ENCODE measurements at places on chromosomes 6 and 20.

DNA sequence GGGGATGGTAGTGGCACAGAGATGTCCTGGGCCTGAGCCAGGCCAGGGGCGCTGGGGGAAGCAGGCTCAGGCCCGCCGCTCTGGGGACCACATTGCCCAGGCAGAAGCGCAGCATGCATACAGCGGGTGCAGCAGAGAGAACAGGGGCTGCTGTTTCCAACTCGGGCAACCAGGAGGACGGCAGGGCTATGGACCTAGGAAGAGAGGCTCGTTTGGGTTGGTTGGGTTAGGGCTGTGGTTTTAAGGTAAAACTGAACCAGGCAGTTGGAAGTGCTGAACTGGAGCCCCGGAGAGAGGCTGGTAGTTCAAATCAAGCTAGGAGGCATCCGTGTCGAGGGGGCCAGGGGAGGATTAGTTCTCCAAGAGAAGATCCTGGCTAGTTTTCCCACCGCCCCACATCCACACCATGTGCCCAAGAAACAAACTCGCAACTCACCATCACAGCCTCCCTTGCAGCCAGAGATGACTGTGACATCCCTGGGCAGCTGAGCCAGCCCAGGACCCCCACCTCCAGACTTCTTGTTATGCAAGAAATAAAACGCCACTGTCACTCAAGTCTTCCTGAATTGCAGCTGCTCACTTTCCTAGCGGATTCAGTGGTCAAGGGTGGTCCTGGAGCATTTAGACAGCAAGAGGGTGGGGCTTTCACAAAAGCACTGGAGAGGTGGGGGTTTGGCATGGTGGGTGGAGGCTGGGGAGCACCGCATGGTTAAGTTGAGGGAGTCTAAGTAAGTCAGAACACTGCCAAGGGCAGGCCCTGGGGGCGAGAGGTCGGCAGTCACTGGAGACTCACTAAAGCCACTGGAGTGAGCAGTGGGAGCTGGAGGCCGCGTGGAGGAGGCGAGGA lies 161.2 kb downstream of the GRM4 start:
- DNase-seq = no peak

DNA sequence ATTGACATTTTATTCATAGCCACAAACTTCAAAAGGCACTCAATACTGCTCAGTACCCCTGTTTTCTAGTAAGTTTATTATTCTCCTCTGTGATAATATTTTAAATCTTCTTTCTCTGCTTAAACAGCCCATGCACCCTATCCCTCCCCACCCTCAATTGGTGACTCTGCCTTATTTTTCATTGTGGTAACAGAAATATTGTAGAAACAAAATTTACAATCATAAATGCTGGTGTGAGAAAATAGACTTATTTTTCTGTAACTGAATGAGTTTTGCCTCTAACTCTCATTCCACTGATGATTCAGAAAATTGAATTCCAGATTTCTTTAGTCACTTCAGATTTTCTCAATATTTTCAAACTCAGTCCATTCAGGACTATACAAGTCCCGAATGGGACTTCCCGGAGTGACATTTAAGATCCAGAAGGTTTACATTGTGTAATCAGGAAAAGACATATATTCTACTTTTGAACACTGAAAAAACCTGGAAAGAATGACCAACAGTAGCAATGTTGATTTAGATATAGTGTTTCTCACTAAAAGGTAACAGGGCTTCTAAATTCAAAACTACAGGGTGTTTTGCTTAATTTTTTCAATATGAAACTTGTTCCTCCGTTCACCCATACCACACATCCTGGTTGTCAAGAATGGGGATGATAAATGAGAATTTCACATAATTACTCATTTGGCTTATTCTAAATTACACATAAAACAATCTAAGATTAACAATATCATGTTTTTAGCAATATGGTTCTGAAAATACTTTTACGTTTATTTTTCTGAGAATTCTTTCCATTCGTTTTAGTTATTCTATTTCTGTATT lies 34.8 kb upstream of the UST start:
- DNase-seq = no peak

DNA sequence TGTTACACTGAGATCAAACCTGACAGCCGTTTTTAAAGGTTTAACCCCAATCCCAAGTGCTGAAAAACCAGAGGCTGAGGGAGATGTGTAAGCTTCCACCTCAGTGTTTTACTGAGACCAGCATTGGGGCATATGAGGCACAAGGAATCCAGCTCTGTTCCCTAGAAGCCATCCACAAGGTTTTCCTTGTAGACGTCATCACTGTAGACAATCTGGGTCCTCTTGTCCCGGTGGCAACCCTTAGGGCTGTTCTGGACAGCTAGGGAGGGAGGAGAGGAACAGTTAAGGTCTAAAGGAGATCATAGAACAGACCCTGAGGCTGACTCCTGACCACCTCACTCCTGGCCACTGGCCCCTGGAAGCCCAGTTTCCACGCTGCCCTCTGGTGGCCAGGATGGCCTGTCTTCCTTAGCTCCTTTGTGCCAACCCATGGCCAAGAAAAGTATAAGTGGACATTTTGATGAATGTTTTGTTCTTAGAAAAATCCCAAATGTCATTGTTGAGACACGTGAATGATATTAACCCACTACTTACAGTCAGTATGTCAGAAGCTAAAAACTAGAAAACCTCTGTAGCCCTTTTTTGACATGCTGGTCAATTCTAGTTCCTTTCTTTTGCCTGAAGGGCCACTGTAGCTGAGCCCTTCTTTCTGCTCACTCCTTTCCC lies 6.4 kb downstream of the CFB start:
- no peak for DNase-seq

DNA sequence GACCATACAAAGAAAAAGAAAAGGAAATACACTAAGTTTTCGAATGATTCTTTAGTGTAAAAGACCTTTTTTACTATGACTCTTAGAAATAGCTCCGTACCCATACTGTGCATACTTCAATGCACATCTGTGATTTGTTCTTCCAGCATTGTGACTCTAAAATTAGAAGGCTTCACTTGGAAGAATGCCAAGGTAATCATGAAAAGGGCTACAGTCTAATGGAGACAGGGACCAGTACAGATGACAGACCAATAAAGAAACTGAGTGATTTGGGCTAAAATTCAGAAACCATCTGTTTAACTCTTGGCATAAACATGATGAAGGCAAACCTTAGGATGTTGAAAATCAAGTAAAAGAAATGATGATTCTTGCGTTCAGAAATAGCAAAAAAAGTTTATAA lies 46.3 kb downstream of the CYP39A1 start:
- no peak for DNase-seq

DNA sequence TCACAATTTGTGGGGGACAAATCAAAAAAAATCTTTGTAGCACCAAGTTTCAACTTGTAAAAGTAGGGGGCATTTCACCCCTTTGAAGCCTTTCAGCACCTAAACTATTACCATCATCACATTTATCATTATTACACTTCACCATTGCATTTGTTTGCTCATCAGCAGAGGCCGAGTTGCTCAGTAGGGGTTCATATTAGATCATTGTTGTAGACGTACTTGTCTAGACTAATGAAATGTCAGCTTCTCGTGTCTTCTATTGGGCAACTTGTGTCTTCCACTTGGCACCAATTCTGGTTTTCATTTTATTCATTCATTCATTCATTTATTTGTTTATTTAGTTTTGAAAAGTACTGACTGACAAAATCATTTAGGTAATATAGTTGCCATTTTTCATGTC lies 338.3 kb upstream of the KCNQ5 start:
- DNase-seq = no peak

DNA sequence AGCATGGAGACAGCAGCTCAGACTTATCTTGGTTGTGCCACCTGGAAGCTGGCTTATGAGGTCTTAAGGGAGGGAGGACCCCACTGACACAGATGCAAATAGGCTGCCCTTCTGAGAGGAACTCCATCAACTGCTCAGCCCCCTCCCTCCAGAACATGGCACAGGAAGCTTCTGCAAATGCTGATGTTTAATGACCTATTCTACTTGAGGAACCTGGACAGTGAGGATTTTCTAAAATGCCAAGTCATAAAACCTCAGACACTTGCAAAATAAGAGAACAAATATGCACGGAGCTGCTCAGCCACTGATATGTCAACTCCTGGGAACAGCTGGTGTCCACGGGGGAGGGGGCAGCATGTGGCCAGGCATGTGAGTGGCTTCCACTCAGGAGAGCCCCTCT lies 3.5 kb downstream of the CST9 start:
- no peak for DNase-seq

DNA sequence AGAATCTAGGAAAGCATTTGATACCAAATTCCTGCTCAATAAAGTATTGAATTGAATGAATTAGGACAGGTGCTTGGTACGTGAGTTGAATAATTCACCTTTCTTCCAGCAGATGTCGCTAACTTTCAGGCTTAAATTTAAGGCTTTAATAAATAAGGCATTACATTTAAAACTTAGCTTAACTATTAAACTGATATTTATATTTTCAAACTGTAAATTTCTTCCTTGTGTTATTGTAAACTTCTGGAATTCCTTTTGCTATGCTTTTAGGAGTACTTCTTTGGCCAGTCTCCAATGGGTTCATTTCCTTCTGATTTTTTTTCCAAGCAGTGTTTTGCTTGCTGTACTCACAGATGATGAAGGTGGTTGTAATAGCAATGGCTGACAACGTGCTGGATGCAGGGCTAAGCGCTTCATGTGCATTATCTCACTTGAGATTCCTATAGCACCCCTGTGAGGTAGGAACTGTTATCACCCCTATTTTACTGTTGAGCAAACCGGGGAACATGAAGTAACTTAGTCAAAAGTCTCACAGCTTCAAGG lies 71.3 kb upstream of the SLC2A12 start:
- no peak for DNase-seq

DNA sequence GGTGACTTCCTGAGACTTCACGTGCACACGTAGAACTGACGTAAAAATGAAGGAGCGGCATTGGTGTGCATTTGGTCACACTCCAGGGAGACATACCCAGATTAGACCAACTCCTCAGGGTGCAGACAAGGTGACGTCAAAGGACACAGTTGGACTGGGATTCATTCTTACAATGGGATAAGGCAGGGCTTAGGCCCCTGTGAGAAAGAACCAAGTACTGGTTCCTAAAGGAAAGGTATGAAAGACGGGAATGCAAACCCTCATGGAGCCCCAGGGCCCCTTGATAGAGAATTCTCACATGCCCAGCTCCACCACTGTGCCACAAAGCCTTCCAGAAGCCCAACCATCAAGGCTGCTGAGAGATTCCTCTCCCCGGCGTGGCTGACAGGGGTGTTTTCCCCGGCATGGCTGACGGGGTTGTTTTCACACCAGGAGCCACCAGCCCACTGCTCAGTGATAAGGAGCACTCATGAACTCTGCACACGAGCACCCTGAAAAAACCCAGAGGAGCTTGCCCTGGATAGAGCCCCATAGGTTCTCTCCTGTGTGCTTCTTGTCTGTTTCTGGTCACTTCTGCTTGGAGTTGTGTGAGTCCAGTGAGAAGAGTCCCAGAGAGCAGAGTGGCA lies 90.1 kb downstream of the CAP2 start:
- DNase-seq = no peak

DNA sequence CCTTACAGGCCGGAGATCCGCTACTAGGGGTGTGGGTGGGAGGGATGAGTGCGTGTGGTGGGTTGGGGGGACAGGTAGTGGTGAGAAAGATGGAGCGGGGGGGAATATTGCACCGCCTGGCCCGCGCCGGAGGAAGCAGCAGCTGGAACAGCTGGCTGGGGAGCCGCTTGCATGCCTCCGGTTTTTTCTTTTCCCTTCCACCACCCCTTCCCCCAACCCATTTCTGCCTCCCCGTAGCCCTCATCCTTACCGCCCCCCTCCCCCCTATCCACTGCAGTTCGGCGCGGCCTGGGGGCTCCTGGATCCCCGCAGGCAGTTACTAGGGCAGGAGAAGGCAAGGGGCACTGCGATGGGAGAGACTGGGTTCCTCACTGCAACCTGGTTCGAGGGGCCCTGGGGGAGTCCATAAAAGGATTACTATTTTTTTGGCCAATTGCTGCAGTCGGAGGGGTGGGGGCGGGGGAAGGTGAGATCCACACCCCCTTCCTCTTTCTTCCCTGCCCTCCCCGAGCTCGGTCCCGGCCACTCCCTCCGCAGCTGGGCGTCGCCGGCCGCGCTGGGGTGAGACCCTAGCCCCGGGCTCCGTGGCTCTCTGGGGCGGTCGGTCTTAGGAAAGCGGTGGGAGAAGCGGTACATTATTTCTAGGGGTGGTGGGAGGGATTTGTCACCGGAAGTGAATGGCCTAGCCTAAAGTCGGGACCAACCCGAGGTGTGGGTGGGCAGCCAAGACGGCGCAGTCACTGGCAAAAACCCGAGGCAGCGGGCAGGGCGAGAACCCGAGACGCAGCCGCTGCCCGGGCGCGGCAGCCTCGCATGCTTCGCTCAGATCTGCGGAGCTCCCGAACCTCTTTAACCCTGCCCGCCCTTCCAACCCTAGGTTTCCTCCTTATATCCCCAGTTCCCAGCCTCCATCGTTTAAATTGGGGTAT lies 824 bp upstream of the TBCC start:
- DNase-seq = peak; percentile 63

DNA sequence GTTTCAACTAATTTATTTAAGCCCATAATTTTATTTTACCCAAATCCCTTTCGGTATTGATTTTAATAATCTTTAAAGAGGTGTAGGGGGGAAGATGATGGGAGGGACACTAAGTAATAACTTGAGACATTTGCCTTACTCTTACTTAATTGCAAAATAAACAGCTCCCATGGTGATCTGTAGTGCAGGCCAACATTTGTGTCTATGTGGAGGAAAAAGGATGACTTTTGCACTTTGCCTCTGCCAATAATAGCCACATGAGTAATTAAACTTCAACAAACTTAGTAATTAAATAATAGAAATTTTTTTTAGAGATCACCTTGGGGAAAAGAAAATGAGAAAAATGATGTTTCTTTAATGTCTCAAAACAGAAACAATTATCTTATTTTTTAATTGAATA lies 29.9 kb upstream of the CD2AP start:
- DNase-seq = no peak

GRCh38 chr6:154920495-154921200 lies 74.5 kb upstream of the TIAM2 start:
- DNase-seq = no peak

- no peak for DNase-seq
These were observed 40.2 kb downstream of the FOXP4 start for GRCh38 chr6:41586252-41587007.

GRCh38 chr6:149231778-149232177 lies 85.7 kb upstream of the TAB2 start:
- DNase-seq = no peak

- no peak for DNase-seq
These were observed 58.6 kb upstream of the EEF1A1 start for GRCh38 chr6:73579389-73579788.

- DNase-seq = no peak
These were observed 11.5 kb upstream of the TRAF3IP2 start for GRCh38 chr6:111617149-111617548.

GRCh38 chr20:47605673-47606413 lies 104.2 kb downstream of the NCOA3 start:
- DNase-seq = no peak
